ENCODE measurements at places on chromosomes 6 and 20.

DNA sequence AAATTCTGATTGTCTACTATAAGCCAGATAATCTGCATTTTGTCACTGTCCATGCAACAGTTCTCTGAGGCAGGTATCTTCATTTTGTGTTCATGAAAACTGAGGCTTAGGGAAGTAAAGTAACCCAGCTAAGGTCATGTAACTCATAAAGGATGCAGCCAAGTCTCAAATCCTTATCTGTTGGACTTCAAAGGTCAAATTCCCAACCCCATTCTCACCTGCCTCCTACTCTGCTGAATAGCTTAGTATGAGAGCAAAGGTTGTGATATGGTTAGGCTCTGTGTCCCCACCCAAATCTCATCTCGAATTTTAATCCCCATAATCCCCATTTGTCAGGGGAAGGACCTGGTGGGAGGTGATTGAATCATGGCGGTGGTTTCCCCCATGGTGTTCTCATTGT lies 90.1 kb downstream of the KLHL32 start:
- no peak for DNase-seq

GRCh38 chr6:22530506-22530905 lies 38.9 kb upstream of the HDGFL1 start:
- DNase-seq, result no peak

DNA sequence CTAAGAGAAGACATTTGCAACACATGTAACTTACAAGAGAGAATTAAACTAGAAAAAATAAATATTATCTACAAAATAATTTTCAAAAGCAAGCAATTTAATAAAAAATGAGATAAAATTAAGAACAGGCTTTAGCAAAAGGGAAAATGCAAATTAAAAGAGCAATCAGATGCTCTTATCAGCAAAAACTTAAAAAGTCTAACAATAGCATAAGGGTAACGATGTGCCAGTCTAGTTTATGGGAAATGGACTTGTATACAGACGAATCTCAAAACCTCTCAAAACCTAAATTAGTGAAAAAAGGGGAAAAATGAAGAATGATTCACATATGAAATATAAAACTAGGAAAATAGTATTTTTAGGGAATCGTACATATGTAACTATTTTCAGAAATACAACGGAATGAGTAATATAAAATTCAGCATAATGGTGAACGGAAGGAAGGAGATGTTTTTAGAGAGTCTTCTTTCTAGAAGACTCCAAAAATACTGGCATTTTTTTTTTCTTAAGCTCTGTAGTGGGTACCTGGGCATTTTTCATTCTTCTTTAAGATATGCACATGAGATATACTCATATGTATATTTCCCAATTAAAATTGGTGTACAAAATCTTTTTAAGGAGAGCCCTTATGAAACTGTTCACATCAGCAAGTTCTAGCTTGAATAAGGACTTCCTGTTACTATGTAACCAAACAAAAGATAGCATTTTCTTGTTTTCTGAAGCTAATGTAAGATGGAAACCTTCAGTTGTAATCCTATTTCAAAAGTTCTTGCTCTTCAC lies 927 bp upstream of the MANEA start:
- DNase-seq, result no peak

GRCh38 chr20:36506253-36506652 lies 35.1 kb upstream of the MYL9 start:
- DNase-seq, result no peak

DNA sequence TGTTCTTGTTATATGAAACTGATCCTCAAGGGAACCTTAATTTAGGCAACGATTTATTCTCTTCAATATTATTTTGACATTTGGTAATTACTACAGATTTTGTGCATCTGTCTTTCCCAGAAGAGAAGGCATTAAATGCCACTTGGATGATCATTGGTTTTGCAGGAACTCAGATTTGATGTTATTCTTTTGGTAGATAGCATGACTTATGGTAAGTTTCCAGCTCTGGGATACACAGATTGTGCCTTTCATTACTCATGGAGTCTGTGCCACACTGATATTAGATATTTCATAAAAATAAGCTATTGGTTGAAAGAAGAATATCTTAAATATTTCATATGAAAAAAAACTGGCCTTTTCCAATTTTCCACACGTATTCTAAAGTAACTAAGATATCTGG lies 120.1 kb downstream of the AIG1 start:
- no peak for DNase-seq

- no peak for DNase-seq
These were observed 10.9 kb downstream of the ZSCAN9 start for GRCh38 chr6:28235912-28236452.
